Activated T-helper 9 cell treated with anti-CD3 and anti-CD28 coated beads, Interleukin-2, amount 50 U/mL, for 16 hours (primary cell): ENCODE measurements at places on chromosomes 2 and 18.

- no peak for DNase-seq
Measured at GRCh38 chr2:176268976-176269318, 295 bp upstream of the MTX2 start.

DNA sequence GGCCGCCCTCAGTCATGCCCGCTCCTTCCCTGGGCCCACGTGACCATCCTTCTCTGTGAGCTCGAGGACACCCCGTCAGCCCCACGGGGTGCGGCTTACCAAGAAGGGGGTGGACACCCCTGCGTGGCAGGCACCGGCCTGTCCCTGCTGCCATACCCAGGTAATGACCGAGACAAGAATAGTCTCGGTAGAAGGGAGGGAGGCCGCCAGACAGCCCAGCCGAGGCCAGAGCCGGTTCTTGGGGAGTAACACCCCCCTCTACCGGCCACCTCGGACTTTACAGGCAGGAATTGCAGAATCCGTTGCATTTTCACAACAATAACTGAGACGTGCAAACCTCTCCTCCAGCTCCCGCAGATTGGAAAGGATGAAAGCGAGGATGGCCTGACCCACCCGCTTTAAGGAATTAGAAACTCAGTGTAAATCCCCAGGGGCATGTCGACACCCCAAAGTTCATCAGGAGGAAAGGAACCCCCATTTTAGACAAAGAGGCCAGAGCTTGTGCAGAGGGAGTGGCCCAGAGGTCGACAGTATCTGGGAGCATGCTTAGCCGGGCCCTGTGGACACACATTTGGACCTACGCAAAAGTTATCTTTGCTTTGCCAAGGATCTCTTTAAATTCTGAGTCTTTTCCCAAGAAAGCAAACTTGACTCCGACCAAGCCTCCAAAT is 60.1 kb upstream of the GLI2 start:
- no peak for DNase-seq

- DNase-seq, result no peak
Measured at GRCh38 chr2:179240481-179241451, 23.9 kb downstream of the SESTD1 start.

GRCh38 chr18:21760321-21760720 is 19.7 kb downstream of the MIB1 start:
- DNase-seq, result no peak

GRCh38 chr2:144268036-144268678 is 251.8 kb downstream of the ZEB2 start:
- DNase-seq, result no peak

- DNase-seq, result no peak
Measured at GRCh38 chr2:182915369-182916326, 49.2 kb upstream of the FRZB start.

GRCh38 chr2:8654483-8654882 is 27.4 kb upstream of the ID2 start:
- DNase-seq, result no peak

DNA sequence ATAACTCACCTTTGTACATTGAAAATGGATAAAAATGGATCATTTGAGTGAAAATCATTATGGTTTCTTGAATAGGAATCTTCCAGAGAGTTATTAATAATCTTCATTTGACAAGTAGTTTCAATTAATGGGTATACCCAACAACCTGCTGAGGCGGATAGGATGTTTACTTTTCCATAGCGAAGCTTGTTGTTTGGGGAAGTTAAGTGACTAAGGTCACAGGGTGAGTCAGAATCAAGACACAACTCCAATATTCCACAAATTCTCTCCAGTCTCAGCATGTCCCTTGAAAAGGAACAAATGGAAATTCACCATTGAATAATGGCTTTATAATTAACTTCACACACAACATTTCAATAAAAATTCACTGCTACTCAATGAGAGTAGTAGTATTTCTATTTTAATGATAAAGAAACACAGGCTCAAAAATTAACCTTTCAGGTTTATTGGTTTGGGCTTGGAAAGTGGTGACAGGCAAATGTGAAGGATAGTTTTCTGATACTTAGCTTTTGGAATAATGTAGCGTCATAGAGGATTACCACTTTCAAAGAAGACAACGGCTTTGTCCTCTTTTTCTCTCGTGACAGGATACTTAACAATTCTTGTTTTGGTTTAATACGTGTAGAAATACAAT is 211.3 kb downstream of the GPD2 start:
- DNase-seq, result no peak

DNA sequence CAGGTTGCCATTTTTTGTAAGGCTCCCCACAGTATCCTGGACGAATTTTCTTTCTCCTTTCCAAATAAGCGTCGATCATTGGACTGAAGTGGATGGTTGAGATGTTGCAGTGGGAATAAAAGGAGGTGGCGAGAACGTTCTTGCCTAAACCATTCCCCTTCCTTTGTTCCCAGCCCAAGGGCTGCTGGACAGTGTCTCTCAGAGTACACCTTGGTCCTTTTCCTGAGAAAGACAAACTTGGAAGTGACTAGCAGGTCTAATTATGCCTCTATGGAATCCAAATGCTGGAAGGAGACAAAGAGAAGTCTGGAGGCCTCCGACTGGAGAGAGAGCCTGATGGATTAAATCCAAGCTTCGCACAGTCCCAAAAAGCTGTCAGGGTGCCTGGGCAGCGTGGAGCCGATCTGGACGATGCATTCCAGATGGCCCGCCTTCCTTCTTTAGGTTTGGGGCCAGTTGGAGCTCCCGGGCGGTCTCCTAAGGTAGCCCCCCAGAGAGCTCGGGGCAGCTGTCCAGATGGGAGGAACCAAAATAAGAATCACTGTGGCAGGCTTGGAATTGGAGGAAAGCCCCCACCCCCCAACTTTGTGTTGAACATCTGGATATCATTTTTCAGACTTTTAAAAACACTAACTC is 186.8 kb downstream of the TMEM247 start:
- no peak for DNase-seq

- no peak for DNase-seq
Measured at GRCh38 chr2:5472673-5473072, 219.5 kb upstream of the SOX11 start.

GRCh38 chr2:158761621-158762020 is 33.5 kb upstream of the DAPL1 start:
- no peak for DNase-seq

GRCh38 chr2:173663353-173663752 is 301.8 kb downstream of the SP3 start:
- no peak for DNase-seq

DNA sequence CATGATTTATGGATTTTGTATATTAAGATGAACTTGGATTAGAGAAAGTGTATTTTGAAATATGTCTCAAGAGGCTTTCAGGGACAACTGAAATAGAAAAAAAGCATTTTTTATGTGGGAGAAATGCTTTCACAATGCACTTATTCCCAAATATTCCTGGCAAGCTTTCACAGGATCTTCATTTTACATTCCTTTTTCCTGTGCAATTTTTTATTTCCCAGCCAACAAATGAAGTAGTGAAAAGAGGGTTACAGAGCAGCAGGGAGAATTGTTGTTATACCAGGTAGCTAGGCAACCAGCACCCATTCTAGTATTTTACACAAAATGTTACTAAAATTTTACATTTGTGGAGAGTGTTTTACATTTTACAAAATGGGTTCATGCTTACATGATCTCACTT is 167.0 kb upstream of the RPRM start:
- no peak for DNase-seq

GRCh38 chr2:206163251-206163880 is 3.7 kb downstream of the EEF1B2 start:
- DNase-seq, result no peak

DNA sequence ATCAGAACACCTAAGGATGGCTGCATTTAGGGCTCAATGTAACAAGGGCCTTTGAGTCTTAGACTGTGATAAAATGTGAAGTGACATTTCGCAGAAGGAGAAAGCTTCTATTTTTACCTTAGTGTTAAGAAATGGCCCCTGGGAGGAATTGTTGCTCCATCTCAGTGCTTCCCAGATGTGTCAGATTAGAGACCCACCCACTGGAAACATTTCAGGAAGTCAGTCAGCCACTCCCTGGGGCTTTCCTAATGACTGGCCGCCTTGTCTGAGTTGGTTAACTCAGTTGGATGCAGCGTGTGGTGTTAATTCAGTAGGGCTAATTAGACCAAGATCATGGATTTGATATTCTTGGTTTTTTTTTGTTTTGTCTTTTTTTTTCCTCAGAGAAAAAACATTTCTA is 355.9 kb downstream of the PIK3C3 start:
- DNase-seq, result no peak

- DNase-seq, result no peak
Measured at GRCh38 chr2:233972941-233973575, 55.9 kb downstream of the TRPM8 start.

- DNase-seq, result no peak
Measured at GRCh38 chr18:12836551-12836950, 47.5 kb downstream of the PTPN2 start.

DNA sequence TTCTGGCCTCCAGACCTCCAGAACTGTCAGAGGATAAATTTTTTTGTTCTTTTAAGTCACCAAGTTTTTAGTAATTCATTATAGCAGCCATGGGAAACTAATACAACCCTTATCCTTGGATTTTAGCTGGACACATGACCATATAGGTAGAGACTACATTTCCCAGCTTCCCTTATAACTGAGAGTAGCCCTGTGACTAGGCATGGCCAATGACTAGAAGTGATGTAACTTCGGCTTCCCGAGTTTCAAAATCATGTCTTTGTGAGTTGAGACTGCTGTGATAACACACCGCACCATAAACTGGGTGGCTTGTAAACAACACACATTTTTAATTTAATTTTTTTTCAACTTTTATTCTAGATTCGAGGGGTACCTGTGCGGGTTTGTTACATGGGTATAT is 134.0 kb upstream of the SERTAD2 start:
- no peak for DNase-seq

GRCh38 chr2:106293271-106293783 is 99.2 kb upstream of the UXS1 start:
- DNase-seq, result no peak

DNA sequence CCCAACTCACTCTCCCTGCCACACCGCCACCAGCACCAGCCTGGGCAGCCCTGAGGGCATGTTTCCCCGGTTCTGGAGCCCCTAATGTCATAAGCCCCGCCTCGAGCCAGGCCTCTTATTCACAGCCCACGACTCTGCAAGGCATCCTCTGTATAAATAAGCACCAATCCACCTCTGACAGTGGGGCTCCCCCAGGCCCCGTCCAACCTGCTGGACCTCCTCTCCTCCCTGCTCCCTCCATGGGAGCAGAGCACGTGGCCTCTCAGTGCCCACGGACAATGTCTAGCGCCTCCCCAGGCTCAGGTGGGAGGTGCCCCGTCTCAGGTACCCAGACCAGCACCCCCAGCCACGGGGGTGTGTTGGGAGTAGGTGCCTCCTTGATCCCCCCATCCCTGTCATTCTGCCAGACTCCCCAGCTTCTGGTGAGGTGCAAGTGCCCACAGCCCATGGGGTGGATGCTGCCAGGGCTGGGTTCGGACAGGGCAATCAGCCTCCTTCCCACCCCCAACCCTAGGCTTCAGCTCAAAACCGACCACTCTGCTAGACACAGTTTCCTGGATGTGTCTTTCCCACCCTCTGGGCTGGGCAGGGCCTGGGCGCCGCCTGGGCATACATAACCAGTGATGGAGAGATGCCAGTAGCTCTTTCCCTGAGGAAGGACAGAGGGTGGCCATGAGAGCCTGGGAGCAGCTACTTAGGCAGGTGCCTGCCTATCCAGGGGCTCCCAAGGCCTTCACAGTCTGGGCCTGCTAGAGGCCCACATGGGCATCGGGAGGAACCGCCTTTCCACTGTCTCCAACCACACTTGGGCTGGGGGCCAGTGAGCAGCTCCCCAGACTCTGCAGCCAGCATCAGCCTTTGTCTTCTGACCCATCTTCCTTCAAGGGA is 1.6 kb upstream of the ADRA2B start:
- no peak for DNase-seq

DNA sequence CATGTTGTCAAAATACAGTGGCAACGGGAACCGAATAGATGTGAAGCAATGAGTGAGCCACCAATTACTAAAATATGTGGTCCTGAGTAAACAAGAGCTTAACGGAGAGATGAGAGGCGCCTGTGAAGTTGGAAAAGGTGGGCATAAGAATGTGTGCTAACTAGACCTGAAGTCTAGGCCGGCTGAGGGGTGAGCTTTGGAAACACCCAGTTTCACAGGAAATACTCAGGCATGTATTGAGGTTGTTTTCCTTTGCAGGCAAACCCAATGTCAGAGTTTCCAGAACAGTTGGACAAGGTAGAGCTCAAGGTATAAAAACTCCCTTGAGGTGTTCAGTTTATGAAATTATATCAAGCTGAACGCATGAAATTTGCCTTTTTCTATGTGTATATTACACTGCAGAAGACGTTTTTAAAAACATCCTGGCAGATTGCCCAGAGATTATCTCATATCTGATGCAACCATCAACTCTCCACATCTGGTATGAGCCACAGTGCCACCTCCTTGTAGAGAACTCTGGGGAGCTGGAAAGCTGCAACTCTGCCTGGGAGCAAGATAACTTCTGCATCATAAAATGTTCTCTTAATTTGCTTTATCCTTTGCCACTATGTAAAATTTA is 3.9 kb upstream of the WDSUB1 start:
- no peak for DNase-seq

DNA sequence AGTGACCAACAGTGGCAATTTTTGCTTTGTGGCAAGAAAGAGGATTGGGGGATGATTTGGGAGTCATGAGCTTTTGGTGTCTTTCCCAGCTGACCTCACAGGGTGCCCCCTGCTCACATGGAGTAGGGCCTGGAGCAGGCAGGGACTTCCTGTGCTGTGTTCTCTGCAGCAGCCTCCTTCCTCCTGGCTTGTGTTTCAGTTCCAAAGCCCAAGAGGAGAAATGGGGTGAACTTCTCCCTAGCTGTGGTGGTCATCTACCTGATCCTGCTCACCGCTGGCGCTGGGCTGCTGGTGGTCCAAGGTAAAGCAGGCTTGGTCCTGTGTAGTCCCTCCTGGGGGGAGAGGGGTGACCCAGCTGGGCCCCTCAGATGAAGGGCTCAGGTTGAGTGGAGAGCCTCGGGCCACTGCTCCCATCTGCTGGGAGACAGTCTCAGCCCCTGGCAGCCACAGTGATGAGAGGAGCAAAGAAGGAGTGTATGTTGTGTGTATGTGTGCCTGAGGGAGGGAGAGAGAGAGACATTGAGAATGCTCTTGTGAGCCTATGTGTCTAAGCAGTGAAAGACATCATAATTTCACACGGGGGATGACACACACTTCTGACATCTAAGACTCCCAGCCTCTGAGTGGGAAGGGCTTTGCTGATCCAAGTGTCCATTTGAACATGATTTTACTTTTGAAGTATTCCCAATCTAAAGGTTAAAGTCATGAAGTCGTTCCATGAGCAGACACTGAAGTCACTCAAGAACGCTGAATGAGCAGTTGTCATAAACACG is 27.2 kb downstream of the MARCO start:
- DNase-seq, result no peak

- no peak for DNase-seq
Measured at GRCh38 chr18:69844656-69845055, 103.0 kb downstream of the CD226 start.

- DNase-seq, result no peak
Measured at GRCh38 chr2:192165842-192166241, 28.9 kb downstream of the TMEFF2 start.

GRCh38 chr18:76687304-76687962 is 134.9 kb upstream of the ZNF236 start:
- DNase-seq, result no peak

- no peak for DNase-seq
Measured at GRCh38 chr2:151730262-151730975, 3.9 kb downstream of the NEB start.
